Brain (organoid and tissue), 16 donors: ENCODE measurements at places on chromosomes 16 and 17.

- DNase-seq, result no peak
Measured at GRCh38 chr17:82297280-82297713, 20.1 kb downstream of the CD7 start.

DNA sequence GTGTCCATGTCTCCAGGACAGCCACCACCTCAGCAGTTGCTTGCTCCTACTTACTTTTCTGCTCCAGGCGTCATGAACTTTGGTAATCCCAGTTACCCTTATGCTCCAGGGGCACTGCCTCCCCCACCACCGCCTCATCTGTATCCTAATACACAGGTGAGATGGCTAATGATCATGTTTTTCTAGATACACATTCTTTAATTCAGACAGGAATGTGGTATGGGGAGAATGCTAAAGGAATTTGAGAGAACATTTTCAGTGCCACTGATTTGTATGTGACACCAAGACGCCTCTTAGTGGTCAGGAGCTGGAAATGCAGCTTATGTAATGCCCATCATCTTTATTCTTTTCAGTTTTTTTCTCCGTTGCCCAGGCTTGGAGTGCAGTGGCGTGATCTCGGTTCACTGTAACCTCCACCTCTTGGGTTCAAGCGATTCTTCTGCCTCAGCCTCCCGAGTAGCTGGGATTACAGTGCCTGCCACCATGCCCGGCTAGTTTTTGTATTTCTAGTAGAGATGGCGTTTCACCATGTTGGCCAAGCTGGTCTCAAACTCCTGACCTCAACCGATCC lies 8.9 kb upstream of the RAPGEFL1 start:
- peak; percentile 67 for DNase-seq

DNA sequence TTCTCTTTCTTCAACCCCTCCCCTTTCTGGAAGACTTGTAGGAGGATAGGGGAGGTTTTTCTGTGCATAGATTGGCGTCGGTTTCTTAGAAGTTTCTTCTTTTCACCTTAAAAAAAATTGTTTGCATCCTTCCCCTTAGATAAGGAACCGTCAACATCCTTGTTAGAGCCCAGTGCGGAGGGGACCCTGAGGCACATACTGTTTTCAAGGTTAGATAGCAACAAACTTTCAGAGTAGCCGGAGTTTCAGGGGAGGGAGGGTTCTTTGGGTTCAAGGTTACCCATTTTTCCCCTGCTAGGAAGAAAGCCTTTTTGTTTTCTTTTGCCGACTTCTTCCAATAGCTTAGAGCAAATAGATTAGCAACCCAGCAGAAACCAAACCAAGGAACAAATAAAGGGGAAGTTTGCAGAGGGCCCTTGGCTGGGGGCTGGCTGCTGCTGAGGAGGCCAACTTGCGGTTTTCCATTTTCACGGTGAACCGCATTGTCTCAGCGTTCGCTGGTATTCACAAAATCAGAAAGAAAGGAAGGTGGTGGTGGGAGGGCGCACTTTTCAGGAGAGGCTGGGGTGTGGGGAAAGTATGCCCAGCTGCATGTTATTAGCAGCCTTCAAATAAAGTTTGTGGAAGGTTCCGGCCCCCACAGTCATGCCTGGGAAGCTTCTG lies 28.8 kb downstream of the MSI2 start:
- no peak for DNase-seq

- no peak for DNase-seq
Measured at GRCh38 chr17:2172999-2173398, 118.1 kb downstream of the HIC1 start.

- DNase-seq, result no peak
Measured at GRCh38 chr17:35641032-35641431, 53.9 kb downstream of the AP2B1 start.

- DNase-seq, result no peak
Measured at GRCh38 chr17:48626245-48627117, at the start of gene HOXB9. Gene HOXB9, minus strand, starts transcription at chr17:48626358. Its CDS starts 89 bp downstream, at chr17:48626269.

- no peak for DNase-seq
Measured at GRCh38 chr16:23229714-23230113, 47.2 kb downstream of the SCNN1G start.

- no peak for DNase-seq
Measured at GRCh38 chr17:14815079-14815478, 450.0 kb downstream of the PMP22 start.

DNA sequence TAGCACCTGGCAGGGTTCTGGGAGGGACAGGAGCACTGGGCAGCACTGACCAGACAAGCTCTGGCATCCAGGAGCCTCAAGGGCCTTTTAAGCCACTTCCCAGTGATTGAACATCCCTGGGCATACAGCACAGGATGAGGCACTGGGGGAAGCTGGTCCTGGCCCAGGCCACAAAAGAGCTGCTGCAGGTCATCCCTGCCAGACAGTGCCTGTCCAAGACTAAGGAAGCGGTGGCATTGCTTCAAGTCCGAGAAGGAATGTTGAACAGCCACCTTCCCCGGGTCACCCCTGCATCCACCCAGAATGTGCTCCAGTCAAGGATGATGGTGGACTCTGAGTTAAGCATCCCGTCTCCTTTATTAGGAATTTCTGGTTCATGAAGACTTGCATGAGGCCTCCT lies 1.2 kb upstream of the OSBPL7 start:
- no peak for DNase-seq

GRCh38 chr17:35238821-35239220 lies 4.1 kb upstream of the SLFN5 start:
- no peak for DNase-seq

DNA sequence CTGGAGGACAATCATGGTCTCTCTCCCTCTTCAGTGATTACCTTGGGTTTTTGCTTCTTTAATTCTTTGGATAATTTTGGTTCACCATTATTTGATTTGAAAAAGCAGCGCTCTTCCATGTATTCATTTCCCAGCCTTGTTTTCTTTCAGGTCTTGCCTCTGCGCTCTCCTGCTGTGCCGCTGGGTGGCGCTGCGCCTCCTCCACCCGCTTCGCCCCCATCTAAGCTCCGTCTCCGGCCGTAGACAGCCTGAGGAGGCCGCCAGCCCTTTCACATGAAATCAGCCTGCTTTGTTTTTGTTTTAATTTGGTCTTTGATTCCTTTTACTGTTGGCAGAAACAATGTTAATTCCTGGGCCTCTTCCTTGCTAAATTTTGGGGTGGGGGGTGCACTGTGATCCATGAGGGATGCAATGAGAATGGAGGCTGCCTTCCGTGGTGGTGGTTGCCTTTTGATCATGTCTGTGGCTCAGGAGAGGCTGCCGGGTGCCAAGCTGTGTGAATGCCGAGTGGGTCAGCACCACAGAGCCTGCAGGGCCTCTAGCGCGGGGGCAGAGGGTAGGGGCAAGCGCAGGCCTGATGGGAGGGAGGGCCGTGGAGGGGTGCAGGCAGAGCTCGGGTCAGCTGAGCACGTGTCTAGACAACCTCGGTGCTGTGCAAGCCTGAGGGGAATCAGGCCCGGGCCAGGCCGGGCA lies 64.1 kb downstream of the PLD6 start:
- DNase-seq, result peak; percentile 65

- DNase-seq, result no peak
Measured at GRCh38 chr17:28334666-28335200, 539 bp downstream of the IFT20 start.

DNA sequence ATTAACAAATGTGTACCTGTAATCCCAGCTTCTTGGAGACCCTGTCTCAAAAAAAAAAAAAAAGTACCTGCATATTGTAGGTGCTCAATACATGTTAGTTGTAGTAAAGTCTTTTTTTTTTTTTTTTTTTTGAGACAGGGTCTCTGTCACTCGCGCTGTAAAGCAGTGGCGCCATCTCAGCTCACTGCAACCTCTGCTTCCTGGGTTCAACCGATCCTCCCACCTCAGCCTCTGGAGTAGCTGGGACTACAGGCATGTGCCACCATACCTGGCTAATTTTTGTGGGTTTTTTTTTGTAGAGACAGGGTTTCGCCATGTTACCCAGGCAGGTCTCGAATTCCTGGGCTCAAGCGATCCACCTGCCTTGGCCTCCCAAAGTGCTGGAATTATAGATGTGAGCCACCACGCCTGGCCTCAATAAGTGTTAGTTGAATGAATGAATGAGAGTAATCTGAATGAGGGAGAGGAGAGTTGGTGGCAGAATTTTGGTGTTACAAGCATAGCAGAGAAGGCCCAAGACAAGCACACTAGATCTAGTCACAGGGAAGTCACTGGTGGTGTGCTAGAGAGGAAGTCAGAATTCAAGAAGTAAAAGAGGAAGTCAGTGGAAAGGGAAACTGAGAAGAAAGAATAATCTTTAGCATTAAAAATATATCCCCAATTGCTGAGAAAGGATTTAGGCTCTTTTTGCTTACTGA lies 9.4 kb upstream of the MYL4 start:
- no peak for DNase-seq

- no peak for DNase-seq
Measured at GRCh38 chr16:4383591-4384444, 12.2 kb downstream of the VASN start.

DNA sequence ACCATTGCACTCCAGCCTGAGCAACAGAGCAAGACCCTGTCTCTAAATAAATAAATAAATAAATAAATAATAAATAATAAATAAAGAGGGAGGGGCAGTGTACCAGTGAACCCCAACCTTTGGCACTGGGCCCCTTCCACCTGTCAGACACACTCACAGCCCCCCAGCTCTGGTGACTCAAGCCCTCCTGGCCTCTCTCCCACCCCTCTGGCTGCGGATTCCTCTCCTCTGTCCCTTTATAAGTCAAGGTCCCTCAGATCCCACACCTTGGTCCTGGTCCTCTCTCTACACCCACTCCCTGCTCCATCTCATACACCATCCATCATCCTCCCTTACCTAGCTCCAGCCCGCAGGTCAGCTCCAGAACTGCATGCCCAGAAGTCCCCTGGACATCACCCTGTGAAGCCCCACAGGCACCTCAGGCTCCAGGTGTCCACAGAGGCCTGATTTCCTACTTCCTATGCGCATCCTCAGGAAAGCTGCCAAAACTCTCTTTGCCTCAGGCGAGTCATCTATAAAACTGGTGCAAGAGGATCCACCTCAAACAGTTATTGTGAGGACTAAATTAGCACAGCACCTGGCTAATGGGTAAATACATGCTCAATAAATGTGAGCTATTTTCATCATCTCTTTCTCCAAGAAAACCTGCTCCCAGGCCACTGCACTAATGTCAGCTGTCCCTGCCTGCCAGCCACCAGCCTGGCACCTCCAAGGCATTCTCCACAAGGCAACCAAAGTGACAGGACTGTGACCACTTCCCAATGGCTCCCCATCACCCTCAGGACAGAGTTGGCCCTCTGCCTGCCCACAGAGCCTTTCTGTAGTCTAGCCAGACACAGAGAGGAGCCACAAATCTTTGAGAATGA lies 46.8 kb downstream of the BEAN1 start:
- DNase-seq, result no peak

DNA sequence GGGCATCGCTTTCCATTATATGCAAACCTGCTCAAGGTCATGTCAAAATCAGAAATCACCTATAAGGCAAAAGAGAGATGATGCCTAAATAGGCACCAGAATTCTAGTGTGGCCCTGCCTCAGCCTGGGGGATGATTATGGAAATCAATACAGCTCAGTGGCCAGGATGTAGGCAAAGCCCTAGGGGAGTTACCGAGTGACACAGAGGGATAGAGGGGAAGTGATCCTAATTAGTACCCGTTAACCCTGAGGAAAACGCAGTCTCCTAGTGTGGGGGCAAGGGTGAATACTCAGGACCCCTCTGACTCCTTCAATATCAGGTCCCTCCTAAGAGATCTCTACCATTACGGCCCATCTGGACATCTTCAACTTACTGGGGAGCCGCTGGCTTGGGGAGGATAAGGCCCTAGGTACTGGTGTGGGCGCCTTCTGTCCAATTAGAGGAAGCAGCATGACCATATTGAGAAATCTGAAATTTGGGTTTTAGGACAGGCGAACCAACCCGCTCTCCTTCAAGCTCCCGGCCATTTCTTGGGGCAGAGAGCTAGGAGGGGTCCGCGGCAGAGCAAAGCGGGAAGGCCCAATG lies 725 bp downstream of the NT5C3B start:
- no peak for DNase-seq

DNA sequence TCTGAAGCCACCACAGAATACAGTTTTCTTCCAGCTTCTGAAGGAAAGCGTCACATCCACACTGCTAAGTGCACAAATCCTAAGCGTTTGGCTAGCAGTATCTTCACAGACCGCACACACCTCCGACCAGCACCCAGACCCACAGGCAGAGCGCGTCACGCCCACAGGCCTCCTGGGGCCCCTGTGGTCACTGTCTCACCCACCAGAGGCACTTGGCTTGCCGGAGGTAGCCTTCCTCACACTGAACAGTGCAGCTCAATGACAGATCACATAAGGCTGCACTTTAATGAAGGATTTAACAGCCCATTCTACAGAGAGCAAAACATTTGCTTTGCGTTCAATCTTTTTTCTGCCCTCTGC lies 21.2 kb downstream of the SPHK1 start:
- no peak for DNase-seq

- DNase-seq, result no peak
Measured at GRCh38 chr17:78794864-78795640, 13.0 kb upstream of the CYTH1 start.

GRCh38 chr17:82031885-82032627 lies 578 bp downstream of the RAC3 start:
- DNase-seq, result no peak

DNA sequence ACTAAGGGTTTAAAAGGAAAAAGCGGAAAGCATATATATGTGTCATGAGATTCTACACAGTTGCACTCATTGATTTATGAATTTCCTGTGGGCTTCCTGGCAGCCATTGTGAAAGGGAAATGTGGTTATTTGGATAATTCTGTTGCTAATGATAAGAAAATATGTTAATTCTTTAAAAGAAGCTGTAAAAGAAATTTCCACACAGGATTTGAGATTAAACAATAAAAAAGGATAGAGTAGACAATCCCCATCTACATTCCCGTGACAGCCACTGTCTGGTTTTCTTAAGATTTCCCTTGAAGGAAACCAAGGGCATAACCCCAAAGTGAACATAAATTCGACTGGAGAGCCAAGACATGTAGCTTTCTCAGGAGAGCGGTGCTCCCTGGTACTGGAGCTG lies 397.5 kb downstream of the CPPED1 start:
- DNase-seq, result no peak

DNA sequence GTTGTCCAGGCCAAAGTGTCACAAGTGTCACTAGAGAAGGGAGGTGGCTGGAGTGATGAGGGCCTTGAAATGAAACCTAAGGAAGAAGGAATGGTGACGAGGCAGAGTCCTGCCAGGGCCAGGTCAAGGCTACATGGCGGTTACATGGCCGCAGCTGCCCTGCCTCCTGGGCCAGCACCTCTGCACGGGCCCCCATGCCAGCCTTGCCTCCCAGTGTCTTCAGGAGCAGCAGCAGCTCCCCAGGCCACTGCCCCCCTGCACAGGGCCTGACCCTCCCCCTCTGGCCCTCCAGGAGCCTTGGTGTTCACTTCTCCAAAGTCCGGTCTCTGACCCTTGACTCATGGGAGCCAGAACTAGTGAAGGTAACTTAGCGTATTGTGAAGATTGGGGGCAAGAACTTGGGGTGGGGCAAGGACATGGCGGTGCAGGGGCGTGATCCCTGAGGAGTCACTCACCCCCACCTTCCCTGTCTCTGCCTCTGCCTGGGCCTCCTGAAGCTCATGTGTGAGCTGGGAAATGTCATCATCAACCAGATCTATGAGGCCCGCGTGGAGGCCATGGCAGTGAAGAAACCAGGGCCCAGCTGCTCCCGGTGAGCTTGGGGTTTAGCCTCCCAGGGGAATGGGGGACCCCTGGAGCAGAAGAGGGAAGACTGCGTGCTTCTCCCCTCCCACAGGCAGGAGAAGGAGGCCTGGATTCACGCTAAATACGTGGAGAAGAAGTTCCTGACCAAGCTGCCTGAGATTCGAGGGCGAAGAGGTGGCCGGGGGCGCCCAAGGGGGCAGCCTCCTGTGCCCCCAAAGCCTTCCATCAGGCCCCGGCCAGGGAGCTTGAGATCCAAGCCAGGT lies 4.1 kb upstream of the KCTD11 start:
- DNase-seq, result no peak
